ENCODE measurements at places on chromosomes 2 and 18.

DNA sequence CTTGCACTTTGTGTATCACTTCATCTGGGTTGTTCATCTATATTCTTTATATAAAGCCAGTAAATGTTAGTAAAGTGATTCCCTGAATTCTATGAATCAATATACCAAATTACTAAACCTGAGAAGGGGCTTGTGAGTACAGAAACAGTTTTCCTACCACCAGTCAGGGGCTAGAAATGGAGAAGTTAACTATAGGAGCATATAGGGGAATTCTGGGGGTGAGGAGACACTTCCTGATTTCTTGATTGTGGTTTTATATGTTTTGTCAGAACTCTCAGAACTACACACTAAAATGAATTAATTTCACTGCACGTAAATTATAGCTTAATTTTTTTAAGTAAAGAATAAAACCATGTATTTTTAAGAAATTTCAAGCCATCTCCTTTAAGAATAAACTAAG is 93.7 kb downstream of the SESTD1 start:
- no peak for DNase-seq

DNA sequence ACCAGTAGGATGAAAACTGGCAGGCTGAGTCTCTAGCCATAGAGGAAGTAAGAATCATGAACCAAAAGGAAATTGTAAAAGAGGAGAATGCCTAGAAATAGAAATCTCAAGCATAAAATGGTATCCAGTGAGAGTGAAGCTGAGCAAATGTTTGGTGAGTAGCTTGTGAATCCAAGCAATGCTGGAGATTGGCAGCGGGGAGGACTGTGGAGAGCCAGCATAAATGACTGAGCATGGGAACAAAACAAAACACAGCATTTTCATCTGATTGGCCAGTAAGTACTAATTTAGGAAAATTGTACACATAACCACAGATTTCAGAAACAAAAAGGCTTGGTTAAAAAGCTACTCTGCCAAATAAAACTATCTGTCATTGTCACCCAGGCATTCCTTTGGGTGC is 390.0 kb downstream of the STK39 start:
- no peak for DNase-seq

DNA sequence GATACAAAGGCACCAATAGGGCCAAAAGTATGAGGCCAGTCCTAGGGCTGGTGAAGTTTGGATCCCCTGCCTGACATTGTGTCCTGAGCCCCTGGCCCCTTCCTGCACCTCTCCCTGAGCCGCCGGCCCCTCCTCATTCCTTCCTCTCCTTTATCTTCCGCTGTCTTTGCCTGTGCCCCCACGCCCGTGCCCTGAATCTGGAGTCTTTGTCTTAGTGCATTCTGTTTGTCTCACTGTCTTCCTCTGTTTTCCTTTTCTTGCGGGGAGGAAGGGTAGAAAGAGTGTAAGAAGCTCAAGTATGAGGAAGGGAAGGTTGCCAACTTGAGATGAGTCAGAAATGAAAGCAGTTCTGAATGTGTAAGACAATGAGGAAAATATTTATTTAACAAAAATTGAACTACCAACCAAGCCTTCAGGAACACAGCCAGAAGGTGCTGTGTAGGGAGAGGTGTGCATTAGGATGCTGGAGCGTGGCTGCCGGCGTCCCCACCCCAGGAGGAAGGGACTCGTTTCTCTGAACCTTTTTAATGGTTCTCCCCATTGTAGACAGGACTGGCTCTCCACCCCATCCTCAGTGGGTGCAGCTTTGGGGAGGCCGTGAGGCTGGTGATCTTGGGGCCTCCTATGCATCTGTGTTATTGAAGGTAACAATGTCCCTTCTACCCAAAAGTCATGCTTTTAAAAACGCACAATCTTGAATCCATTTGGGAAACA is 133.1 kb downstream of the NEDD4L start:
- no peak for DNase-seq

DNA sequence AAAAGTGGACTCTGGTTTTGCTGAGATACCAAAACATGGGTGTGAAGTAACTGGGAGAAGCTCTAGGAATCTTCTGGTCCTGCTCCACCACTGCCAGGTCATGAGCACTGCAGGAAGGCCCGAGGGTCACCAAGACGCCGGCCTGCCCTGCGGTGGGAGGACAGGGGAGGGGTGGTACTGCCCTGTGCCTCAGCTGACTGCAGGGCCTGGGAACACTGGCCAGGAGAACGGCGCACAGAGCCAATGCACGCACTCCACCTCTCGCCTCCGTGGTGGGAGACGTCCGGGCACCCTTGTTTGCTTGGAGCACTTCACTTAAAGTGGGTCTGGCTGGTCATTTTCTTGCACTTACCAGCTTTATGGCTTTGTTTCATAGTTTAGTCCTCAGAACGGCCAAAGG is 153.4 kb downstream of the SH3RF3 start:
- DNase-seq = no peak

GRCh38 chr2:112812318-112813267 is 24.0 kb downstream of the IL1B start:
- no peak for DNase-seq

- no peak for DNase-seq
Observed at GRCh38 chr2:228410061-228410460, 228.6 kb upstream of the SPHKAP start.

DNA sequence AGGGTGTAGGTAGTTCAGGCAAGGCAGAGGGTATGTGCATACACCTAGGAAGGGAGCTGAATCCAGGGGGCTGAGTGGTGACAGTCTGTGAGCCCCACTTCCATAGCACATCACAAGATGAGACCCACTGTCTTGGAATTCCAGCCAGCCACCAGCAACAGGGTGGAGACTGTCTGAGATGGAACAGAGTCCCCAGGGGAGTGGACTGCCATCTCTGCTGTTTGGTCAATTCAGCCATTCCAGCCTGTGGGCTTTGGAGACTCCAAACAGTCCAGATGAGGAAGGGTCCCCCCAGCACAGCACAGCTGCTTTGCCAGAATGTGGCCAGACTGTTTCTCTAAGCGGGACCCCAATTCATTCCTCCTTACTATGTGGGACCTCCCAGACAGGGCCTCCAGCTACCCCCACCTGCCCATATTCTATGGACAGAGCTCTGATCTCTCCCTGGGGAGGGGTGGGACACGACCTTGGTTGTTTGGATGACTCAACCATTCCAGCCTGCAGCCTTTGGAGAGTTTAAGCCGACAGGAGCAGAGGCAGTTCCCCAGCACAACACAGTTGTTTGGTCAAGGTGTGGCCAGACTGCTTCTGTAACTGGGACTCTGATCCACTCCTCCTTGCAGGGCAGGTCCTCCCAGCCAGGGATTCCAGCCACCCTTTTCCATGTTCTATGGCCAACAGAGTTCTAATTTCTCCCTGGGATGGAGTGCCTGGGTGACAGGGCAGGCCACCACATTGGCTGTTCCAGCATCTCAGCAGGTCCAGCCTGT is 178.0 kb downstream of the RND3 start:
- no peak for DNase-seq

DNA sequence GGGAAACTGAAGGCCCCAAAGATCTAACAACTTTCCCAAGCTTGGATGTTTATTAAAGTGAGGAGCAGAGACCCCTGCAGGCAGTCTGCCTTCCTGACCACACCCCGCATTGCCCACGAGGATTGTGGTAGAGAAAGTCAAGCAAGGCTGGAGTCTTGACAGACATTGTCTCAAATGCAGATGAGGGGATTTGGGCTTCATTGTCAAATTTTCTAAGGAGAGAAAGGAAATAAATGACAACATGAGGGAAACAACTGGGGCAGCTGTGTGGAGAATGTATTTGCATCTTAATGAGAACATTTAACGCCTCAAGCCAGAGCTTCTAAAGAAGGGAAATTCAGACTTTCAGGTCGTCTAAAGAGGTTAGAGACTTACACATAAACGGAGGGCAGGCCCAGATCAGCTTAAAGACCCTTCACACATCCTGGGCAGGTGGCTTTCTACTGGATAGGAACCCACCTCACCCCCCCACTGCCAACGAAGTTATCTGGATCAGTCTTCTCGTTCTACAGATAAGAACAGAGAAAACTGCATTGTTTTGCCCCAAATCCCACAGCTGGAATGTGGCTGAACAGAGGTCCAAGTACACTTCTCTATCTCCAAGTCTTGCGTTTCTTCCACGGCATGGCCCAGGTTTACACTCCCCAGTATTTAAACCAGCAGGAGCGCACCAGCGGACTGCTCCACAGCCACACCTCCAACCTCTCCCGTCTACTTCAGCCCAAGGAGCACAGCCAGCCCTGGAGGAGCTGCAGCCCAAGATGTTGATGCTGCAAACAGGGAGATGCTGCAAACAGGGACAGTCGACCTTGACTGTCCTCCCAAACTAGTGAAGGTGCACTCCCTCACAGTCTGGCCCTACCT is 16.2 kb upstream of the SCG2 start:
- no peak for DNase-seq

DNA sequence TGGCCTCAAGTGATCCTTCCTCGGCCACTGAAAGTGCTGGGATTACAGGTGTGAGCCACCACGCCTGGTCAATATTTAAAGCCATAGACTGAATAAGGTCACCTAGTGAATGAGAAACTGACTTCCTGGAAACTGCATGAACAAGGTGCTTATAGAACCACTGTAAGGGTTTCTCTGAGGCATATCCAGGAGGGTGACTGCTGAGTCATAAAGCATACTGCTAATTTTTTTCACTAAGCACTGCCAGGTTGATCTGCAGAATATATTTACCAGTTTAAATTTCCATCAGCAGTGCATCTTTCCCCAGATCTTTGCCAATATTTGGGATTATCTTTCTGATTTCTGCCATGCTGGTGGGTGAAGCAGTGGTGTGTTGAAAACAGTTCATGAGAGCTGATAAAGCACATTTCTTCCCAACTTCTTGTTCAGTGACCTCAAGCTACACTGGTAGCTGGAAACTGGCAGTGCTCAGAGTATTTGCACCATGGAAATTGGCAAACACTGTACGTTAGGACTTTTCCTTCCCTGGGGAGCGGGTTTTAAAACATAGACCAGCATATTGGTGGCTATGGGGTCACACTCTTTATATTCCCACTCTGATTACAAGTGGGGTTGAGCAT is 4.2 kb upstream of the CLIP4 start:
- DNase-seq = no peak

DNA sequence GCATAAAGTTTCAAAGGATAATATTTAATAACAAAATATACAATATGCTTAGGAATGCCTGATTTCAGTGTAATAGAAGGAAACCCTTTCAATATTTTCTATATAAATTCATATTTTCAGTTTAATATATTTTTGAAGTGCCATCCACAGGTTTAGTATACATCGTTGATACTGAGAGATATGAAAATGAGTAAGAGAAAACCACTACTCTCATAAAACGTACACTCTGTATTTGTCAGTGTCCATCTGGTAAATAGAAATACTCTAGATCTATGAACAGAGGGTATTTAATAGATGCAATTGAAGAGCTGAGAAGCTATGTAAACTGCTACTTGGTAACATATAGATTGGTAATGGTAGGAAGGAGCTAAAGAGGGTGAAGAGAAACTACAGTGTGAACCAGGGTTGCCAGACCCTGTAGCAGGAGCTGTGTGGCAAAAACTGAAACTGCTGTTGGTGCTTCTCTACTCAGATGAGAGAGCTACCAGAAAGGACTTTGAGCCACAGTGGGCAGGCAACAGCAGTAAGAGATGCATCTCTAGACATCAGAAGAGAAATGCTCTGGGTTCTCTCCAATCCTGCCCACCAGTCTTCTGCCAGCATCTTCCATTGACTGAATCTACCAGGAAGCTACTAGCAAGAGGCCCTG is 187.4 kb downstream of the CCDC102B start:
- DNase-seq = no peak

- no peak for DNase-seq
Observed at GRCh38 chr18:62611453-62612288, 88.8 kb downstream of the ZCCHC2 start.

GRCh38 chr2:57523304-57523703 is 523.3 kb upstream of the VRK2 start:
- no peak for DNase-seq

- DNase-seq = no peak
Observed at GRCh38 chr2:28725021-28725711, 26.5 kb upstream of the PPP1CB start.
